ENCODE measurements at places on chromosomes 4 and X.

GRCh38 chrX:283115-283845 is 2.1 kb downstream of the PLCXD1 start:
- no peak for DNase-seq

DNA sequence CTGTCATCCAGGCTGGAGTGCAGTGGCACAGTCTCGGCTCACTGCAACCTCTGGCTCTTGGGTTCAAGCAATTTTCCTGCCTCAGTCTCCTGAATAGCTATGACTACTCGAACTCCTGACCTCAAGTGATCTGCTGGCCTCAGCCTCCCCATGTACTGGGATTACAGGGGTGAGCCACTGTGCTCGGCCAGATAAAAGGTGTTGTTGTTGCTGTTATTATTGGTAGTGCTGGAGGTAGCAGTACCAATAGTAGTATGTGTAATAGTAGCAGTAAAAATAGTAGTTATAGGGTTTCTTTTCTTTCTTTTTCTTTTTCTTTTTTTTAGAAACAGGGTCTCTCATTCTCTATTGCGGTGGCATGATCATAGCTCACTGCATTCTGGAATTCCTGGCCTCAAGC is 592.1 kb downstream of the ARAP2 start:
- DNase-seq, result no peak

DNA sequence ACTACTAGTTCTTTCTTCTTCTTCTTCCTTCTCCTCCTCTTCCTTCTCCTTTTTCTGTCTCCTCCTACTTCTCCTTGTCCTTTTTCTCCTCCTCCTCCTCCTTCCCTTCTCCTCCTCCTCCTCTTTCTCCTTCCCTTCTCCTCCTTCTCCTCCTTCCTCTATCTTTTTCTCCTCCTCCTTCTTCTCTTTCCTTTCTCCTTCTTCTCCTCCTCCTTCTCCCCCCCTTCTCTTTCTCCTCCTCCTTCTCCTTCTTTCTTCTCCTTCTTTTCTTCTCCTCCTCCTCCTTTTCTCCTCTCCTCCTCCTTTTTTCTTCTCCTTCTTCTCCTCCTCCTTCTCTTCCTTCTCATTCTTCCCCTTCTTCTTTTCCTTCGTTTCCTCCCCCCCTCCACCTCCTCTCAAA is 21.8 kb upstream of the NAP1L5 start:
- no peak for DNase-seq

GRCh38 chr4:164935363-164935762 is 42.1 kb downstream of the TRIM61 start:
- DNase-seq, result no peak

GRCh38 chrX:55132416-55132815 is 43.6 kb downstream of the PAGE2 start:
- no peak for DNase-seq

GRCh38 chr4:160835789-160836188 is 1328.0 kb downstream of the FSTL5 start:
- DNase-seq, result no peak

DNA sequence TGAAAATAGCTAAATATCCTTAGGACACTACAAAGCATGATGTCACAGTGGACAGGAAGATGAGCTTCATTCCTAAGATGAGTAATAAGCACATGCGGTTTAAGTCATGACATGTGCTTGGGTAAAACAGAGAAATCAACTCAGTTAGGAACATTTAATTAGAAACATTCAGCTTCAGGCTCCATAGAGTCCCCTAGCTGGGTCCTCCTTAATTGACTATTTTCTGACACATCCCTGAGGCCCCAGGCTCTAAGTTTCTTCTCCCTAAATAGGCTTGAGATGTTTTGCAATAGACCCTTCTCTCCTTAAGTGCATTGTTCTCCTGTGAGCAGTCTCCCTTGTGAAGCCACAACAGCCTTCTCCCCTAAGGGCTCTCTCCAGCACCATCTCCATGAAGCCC is 70.4 kb upstream of the ANXA3 start:
- DNase-seq, result no peak

DNA sequence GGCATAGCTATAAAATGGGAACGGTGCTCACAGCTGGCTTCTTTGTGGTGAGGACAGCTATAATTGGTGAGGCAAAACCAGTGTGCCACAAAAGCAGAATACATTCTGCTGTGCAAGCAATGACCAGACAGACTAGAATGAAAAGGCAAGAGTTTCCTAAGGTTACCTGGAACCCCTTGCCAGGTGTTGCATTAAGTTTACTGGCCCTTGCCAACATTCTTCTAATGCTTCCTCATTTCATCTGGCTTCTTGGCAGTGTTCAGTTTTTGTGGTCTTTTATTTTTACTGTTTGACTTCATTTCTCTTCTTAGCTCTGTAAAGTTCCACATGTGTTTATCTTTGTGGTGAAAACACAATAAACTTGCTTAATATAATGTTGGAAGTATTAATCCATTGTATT is 131.4 kb downstream of the PTTG2 start:
- DNase-seq, result no peak

DNA sequence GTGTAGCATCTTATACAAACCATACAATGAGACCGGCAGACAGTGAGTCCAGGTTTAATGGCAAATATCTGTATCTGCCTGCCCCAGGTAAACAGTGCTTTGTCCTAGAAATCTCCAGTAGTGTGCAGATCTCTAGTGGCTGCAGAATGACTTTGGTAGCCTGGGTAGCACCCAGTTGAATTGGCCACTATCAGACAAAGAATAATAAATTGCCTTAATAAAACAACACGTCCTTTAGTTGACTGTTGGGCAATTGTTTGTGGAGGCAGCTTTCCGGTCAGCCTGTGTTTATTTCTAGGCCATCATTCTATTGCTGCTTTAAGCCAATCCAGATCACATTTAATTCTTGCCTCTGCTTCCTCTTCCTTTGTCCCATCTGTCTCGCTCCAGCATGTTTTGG is 52.5 kb downstream of the SNX25 start:
- no peak for DNase-seq

DNA sequence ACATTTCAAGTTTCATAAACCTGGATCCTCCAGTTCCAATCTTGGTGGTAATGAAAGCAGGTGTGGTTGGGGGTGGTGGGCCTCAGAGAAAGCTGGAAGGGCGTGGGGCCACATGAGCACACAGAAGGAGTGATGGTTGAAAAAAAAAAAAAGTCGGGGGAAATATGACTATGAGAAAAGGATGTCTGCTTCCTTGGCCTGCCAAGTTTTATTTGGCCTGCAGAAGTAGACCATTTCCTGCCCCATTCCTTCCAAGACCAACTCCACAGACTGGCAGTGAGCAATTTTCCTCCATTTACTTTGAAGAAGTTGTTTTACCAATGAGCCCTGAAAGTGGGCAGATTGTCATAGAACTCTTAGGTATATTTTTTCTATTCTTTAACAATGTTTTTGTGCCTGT is 43.3 kb downstream of the LNX1 start:
- no peak for DNase-seq

DNA sequence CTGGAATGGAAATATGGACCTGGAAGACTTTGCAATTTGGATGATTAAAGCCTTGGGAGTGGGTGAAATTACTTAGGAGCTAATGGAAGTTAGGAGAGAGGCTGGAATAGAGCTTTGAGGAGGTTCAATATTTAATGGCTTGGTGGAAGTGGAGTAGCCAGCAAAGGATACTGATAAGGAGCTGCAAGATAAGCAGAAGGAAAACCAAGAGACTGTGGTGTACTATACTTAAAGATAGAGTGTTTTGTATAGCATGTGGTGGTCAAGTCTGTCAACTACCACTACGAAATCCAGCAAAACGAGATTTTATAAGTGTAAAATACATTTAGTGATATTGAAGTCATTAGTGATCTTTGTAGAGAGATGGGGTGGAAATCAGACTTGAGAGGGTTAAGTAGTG is 54.0 kb upstream of the TMLHE start:
- no peak for DNase-seq

DNA sequence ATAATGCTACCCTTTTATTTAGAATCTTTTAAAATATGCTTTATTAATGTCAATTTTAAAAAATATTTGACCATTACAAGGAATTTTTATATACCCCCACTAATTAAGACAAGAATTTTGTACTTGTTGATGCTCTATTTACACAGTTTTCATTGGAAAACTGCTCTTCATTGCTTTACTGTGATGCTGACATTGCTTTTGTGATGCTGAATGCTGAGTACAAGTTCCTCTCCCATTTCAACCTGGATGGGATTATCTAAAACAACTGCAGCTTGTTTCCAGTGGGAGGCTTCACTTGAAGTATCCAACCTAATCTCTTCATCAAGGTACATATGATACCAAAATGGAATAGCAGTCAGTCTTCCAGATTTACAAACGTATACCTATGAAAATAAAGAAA is 21.2 kb downstream of the TMEM184C start:
- no peak for DNase-seq
